ENCODE measurements at places on chromosomes 4 and X.

- DNase-seq = no peak
Measured at GRCh38 chr4:70654605-70655011, 11.7 kb downstream of the JCHAIN start.

DNA sequence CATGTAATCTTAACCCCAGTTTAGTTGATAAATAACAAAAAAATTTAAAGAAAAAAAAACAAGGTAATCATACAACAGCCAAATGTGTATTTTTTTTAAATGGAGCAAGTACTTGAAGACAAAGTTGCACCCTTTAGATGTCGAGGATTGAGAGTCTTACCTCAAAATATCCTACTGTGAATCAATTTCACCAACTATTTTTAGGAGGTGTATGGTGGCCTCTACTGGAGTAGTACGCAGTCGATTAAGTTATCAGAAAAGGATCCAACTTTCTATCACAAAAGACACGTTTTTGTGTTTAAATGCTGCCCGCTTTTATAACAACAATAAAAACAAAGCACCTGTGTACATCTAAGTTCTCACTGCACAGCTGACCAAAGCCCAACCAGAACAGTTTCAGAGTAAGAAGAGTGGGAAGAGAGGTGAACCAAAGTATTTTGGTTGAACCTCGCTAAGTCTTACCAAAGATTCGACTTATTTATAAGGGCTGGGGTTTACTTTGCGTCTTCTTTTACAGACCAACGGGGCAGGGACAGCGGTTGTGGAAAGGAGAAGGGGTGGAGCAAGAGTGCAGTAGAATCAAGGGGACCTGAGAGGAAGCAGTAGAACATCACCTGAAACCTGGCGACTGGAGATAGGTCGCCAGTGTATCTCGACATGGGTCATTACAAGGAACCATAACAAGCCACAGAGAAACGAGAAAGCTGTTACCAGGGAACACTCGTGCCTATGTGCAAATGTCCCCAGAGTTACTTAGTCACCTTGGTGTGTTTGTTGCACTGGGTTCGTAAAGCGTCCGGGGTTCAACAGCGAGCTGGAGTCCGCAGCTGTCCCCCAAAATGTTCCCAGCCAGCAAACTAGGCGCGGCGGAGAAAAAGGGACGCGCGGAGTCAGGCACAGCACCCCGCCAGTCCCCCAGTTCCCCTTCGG lies 1.1 kb downstream of the RPS6KA6 start:
- DNase-seq = peak; percentile 0

DNA sequence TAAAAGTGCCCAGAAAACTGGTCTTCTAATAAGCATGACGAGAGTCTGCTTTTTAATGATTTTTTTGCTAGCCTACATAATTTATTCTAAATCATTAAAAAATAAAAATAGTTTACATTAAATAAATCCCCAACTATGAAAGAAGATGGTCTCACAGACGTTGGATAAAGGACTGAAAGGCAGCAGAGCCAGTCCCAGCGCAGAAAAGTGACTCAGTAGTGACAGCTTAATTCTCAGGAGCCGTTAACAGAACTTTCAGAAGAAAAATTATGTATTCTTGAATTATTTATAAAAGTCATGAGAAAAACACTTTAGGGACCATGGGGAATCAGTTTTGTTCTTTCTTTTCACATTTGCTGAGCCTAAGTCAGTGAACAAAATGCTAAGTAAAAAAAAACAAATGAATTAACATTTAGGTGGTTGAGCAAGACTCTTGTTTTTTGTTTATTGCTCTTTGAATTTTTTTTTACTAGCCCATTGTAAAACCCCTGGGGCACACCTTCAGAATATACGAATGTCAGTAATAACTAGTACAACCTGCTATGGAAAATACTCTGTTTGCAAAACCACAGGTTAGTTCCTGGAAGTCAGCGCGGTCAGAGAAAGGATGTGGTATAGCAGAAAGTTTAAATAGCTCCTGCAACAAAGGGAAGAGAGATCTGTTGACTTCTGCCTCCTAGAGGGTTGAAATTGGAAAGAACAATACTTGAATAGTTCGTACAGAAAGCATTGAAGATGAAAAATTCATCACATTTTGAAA lies 50.4 kb upstream of the CCDC160 start:
- no peak for DNase-seq

DNA sequence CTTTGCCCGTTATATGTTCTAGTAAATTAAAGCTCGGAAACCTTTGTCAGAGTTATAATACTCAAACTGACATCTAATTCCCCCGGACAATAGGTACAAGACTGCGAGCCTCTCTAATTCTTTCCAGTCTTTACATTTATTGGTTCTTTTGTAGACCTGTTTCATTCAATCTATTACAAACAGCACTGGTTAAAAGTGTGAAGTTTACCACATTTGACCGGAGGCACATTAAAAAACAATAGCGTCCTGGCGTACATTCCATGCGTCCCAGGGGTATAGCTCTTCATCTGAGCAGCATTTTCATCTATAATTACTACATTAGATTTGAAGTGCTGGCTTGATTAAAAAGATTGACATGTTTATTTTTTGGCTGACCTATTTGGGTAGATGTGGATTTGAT lies 49.9 kb upstream of the TENM3 start:
- no peak for DNase-seq

- no peak for DNase-seq
Measured at GRCh38 chrX:155231163-155231562, 14.9 kb downstream of the VBP1 start.

DNA sequence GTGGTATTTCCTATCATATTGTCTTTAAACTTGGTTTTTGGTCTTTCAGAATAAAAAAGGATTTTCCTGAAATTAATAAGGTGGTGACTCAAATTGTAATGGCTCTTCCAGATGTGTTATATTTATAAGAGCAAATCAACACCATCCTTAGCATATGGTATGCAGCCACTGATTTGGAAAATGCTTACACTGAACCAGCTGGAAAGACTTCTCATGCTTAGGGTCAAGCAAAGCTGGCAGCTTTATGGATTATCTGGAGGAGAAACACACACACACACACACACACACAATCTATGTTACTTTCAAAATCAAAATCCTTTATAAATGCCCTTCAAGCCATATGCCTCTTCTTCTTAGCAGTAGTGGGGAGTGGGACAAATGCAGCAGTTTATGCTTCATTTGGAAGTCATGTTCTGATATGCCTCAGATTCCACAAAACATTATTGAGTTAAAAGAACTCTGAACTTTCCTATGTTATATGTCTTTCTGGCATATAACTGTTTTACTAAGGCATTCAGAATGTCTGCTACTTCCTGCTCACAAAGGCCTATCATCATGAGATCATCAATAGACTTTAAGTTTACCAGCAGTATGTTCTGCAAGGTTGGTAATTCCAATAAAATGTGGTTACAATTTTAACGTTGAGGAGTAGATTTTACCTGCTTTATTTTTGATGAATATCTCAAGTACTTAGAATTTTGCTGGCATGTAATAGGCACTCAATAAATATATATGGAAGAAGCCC lies 72.9 kb upstream of the PRDM5 start:
- DNase-seq = no peak

DNA sequence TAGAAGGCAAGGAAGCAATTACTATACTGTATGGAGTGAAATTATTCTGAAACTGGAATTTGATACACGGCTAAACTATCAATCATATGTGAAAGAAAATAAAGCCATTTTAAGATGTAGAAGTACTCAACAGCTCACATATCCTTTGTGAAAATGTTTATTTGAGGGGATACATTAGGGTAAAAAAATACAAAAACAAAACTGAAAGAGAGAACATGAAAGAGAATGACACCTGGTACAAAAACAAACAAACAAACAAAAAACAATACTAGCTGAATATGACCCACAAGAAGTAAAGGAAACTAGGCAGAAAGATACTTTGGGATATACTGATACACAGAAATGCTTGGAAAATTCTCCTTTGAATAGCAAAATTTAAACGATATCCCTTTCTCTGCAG lies 20.8 kb upstream of the AREG start:
- DNase-seq = no peak

DNA sequence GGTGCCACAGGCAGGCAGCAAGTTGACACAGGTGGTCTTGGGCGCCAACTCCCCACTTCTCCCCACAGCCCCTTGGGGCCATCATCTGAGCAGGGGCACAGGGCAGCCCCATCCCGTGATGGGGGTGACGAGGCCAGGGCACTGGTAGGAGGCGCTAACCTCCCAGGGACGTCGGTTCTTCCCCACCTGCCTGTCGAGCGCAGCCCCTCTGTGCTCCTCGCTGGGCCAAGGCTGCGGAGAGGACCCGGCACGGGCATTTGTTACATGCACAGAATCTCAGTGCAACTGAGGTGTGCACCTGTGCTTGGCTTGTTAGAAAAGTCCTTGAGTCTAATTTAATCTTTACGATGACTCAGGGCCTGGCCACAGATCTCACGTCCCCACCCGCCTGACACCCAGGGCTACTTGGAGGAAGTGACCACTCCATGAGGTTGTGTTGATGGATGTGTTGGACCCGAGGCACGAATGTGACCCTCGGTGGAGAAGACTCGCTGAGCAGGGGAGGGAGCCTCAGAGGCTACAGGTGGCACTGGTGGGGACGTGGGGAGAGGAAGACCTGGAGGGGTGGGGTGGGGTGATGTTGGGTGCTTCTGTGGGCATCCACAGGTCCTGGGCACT lies 3.1 kb upstream of the SH3TC1 start:
- DNase-seq = no peak

DNA sequence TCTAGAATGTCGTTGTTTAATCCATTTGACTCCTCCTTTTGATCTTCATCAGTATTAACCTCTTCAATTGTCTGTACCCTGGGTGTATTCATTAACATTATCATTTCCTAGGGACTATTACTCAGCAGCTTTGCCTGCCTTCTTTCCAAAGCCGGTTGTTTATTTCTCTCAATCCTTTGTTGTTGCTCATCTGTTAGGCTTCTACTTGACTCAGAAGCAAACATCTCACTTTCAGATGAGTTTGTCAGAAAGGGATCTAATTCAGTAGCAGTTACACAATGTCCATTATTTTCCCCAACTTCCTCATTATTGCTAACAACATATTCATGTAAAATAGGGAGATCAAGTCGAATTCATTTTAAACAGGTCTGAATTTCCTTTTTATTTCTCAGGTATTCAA lies 22.1 kb upstream of the HSD17B10 start:
- no peak for DNase-seq

DNA sequence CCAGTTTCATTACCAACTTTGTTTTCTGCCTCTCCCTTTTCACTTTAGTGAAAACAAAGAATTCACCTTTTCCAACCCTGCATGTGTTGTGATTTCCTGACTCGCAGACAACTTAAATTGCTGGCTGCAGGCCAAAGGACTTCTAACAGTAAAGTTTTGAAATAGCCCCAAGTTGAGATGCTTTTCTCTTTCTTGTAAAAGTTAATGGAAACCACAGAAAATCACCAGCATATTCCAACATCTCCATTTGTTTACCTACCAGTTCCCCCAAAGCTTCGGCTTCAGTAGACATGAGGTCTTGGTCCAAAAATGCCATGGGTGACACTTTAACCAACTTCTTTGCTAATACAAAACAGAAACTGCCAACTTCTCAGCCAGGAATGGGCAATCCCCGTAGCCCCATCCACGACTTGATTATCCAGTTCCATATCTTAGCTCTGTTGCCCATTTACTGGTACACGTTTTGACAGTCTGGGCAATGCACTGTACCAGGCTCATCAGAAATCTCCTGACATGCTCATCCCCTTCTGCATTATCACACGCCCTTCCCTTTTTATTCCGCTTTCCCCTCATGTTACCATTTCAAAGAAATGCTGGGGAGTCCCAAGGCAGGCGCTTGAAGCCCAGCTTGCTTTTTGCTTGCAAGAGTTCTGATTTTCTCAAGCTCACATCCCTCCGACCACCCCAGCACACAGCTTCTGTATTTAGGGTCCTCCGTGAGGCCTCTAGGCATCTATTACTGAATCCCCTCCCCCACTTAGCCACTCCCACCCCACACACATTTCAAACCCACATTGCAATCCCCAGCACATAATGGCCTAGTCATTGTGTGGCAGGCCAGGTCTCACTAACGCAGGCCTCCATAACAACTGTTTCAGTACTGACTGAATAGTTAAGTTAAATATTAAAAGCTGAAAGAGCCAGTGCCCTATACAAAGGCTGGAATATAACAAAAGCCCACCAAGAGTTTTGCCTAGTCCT lies 137.9 kb upstream of the S100G start:
- DNase-seq = no peak

- no peak for DNase-seq
Measured at GRCh38 chr4:2927696-2928075, 35.5 kb downstream of the NOP14 start.

GRCh38 chr4:165201806-165202205 lies 5.6 kb upstream of the KLHL2 start:
- no peak for DNase-seq

DNA sequence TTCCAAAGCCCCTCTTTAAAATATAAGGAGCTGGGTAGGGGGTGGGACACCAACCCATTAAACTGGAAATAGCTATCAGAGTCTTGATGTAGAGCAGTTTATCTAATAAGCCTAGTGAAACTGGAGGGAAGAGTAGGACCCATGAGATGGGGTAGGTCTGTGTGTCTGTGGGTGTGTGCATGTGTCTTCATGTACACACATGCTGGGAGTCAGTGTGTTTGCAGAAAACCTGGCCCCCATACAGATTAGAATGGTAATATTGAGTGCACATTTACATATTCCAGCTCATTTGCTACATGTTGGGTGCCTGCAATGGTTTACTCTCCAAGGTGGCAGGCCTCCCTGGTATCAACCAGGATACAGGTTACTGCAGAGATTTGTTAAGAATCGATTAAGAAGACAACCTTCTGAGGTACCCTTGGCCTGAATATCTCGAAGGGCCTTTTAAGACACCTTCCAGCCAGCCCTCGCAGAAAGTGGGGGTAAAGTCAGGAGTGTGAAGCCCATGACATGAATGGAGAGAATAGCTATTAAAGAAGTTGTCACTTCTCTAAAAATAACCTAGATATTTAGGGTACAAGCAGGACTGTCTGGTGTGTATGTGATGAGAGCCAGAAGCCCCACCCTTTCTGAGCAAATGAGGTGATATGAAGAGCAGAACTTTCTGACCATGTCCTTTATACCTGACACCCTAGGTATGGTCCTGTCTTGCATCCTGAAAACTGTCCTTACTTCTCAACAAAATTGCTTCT lies 75.7 kb upstream of the TEX13D start:
- no peak for DNase-seq

GRCh38 chrX:17527135-17527701 lies 152.2 kb downstream of the NHS start:
- DNase-seq = no peak

- no peak for DNase-seq
Measured at GRCh38 chr4:25235401-25235800, 1.6 kb downstream of the PI4K2B start.

DNA sequence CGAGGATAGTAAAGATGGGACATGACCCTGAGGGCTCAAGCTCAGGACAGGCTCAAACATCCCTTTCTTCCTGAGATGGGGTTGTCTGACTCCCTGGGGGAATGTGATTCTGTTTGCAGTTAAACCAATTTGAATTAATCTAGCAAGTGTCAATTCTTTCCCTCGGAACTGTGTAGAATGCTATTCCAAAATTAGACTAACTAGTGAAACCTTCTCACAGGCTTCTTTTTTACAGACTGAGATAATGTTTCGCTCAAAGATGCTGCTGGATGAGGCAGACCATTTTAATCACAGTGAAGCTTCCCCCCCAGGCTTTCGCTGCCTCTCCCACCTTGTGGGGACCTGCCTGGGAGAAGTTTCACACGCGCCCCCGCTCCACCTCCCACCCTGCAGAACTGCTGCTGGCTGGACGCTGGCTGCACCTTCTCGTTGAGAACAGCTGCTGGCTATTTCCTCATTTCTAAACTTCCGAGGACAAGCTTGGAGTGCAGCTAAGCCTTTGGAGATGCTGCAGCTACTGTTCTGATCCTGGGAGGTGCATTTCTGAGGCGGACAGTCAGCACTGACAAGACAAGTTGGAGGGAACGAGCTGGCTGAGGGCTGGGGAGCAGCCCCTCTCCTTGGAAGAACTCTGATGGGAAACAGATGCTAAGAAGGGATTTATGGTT lies 297.8 kb downstream of the RAPGEF2 start:
- DNase-seq = no peak
